ENCODE measurements at places on chromosomes 1 and 21. TPM values are rescaled to one million over a fixed set of nuclear protein-coding genes. Genes with fewer than 3 reads are reported as not detected.

ADAMTS4 gene
- 20.6 TPM for total RNA-seq

HPDL gene
- total RNA-seq, result 4.1 TPM

ILDR2 gene
- 0.92 TPM for total RNA-seq

PRDM16 gene
- total RNA-seq, result 32.2 TPM

GCSAML gene
- 0.14 TPM for total RNA-seq

DNASE2B gene
- total RNA-seq, result not detected

STRIP1 gene
- 262 TPM for total RNA-seq

SPRR2G gene
- not detected for total RNA-seq

NEGR1 gene
- 30.3 TPM for total RNA-seq

DCLRE1B gene
- total RNA-seq, result not detected

PRR9 gene
- not detected for total RNA-seq

GRCh38 chr1:173551699-173552098 is 51.2 kb downstream of the SLC9C2 start:
- H3K4me1 ChIP-seq, result no peaks in the 10 kb centered on the region
- no peak overlapping the region for H3K4me3 ChIP-seq
- H3K36me3 ChIP-seq, result no peaks in the 10 kb centered on the region
- H3K27ac ChIP-seq, result no peak overlapping the region
- DNase-seq, result no peak

- H3K4me3 ChIP-seq, result no peak overlapping the region
- H3K27me3 ChIP-seq, result no peaks in the 10 kb centered on the region
- no peaks in the 10 kb centered on the region for H3K36me3 ChIP-seq
- no peak for DNase-seq
- H3K27ac ChIP-seq, result no peak overlapping the region
These were observed 301.3 kb downstream of the SIPA1L2 start for GRCh38 chr1:232328486-232329102.

- H3K27me3 ChIP-seq, result no peaks in the 10 kb centered on the region
- no peaks in the 10 kb centered on the region for H3K36me3 ChIP-seq
- H3K4me1 ChIP-seq, result no peaks in the 10 kb centered on the region
- DNase-seq, result no peak
- no peak overlapping the region for H3K27ac ChIP-seq
- H3K4me3 ChIP-seq, result no peak overlapping the region
These were observed 58.9 kb downstream of the DIRAS3 start for GRCh38 chr1:67991546-67991945.

GRCh38 chr1:201754353-201754752 is 74.6 kb upstream of the IPO9 start:
- H3K4me1 ChIP-seq, result no peaks in the 10 kb centered on the region
- no peak overlapping the region for H3K27ac ChIP-seq
- no peaks in the 10 kb centered on the region for H3K27me3 ChIP-seq
- H3K4me3 ChIP-seq, result no peak overlapping the region
- no peak for DNase-seq

DNA sequence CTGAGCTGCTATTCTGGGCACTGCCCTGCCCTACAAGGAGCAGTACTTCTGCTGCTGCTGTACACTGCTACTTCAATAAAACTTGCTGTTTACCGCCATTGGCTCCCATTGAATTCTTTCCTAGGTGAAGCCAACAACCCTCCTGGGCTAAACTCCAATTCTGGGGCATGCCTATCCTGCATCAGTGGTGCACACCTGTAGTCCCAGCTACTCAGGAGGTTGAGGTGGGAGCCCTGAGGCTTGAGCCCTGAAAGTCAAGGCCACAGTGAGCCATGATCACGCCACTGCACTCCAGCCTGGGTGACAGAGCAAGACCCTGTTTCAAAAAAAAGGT is 21.2 kb downstream of the PDIK1L start:
- DNase-seq, result no peak
- H3K4me3 ChIP-seq, result no peak overlapping the region
- no peak overlapping the region for H3K27ac ChIP-seq
- peaks cover 7% of the 10 kb centered on the region for H3K4me1 ChIP-seq
- H3K27me3 ChIP-seq, result peaks cover 7% of the 10 kb centered on the region

GRCh38 chr1:39940980-39941871 is 13.7 kb upstream of the MFSD2A start:
- no peak for DNase-seq
- H3K27ac ChIP-seq, result no peak overlapping the region
- no peaks in the 10 kb centered on the region for H3K4me1 ChIP-seq
- H3K27me3 ChIP-seq, result peaks cover 9% of the 10 kb centered on the region
- no peaks in the 10 kb centered on the region for H3K36me3 ChIP-seq

DNA sequence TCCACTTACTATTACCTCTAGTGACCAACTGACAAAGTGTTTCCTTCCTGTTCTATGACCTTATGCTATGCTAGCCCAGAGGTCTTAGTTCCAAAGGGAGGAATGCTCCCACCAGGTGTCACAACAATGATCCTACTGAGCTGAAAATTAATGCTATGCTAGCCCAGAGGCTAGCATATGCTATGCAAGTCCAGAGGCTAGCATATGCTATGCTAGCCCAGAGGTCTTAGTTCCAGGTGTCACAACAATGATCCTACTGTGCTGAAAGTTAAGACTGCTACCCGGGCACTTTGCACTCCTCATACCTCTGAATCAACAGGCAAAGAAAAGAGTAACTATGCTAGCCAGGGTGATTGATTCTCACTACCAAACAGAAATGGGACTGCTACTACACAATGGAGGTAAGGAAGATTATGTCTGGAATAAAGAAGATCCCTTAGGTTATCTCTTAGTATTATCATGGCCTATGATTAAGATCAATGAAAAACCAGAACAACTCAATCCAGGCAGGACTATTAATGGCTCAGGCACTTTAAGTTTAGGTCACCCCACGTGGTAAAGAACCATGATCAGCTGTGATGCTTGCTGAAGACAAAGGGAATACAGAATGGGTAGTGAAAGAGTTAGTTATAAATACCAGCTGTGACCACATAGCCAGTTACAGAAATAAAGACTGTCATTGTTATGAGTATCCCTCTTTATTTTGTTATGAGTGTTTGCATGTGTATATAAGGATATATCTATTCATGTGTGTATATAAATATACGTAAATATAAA is 114.1 kb downstream of the CSMD2 start:
- H3K27ac ChIP-seq, result no peak overlapping the region
- no peaks in the 10 kb centered on the region for H3K36me3 ChIP-seq
- DNase-seq, result no peak

GRCh38 chr1:57109883-57110282 is 144.1 kb upstream of the C8B start:
- no peak overlapping the region for H3K4me3 ChIP-seq
- H3K36me3 ChIP-seq, result no peaks in the 10 kb centered on the region
- no peaks in the 10 kb centered on the region for H3K27me3 ChIP-seq
- no peaks in the 10 kb centered on the region for H3K4me1 ChIP-seq
- no peak for DNase-seq
- no peak overlapping the region for H3K27ac ChIP-seq

- no peak for DNase-seq
- no peaks in the 10 kb centered on the region for H3K27me3 ChIP-seq
- H3K4me3 ChIP-seq, result no peak overlapping the region
- no peak overlapping the region for H3K27ac ChIP-seq
- H3K4me1 ChIP-seq, result peaks cover 9% of the 10 kb centered on the region
These were observed 17.6 kb downstream of the GPR137B start for GRCh38 chr1:236159704-236160539.

GRCh38 chr1:7948960-7949359 is 8.3 kb upstream of the TNFRSF9 start:
- H3K27me3 ChIP-seq, result no peaks in the 10 kb centered on the region
- H3K36me3 ChIP-seq, result no peaks in the 10 kb centered on the region
- H3K4me3 ChIP-seq, result no peak overlapping the region
- DNase-seq, result no peak
- H3K4me1 ChIP-seq, result peaks cover 6% of the 10 kb centered on the region

DNA sequence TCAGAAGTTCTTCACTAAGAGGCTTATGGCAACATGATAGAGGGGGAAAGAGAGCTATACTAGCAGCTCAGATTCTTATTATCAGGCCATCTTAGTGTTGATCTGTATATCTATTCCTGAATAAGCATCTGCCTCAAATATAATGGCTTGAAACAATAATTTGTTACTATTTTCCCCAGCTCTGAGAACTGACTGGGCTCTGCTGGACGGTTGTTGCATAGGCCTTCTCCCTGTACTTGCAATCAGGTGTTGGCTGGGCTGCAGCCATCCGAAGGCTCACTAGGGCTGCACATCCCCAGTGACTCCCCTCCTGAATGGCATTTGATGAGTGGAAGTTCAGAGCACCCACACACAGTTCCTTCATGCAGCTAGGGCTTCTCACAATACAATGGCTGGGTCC is 116.0 kb downstream of the PROX1 start:
- no peak overlapping the region for H3K4me3 ChIP-seq
- H3K27ac ChIP-seq, result no peak overlapping the region
- H3K36me3 ChIP-seq, result no peaks in the 10 kb centered on the region
- peaks cover 11% of the 10 kb centered on the region for H3K4me1 ChIP-seq
- H3K27me3 ChIP-seq, result no peaks in the 10 kb centered on the region

DNA sequence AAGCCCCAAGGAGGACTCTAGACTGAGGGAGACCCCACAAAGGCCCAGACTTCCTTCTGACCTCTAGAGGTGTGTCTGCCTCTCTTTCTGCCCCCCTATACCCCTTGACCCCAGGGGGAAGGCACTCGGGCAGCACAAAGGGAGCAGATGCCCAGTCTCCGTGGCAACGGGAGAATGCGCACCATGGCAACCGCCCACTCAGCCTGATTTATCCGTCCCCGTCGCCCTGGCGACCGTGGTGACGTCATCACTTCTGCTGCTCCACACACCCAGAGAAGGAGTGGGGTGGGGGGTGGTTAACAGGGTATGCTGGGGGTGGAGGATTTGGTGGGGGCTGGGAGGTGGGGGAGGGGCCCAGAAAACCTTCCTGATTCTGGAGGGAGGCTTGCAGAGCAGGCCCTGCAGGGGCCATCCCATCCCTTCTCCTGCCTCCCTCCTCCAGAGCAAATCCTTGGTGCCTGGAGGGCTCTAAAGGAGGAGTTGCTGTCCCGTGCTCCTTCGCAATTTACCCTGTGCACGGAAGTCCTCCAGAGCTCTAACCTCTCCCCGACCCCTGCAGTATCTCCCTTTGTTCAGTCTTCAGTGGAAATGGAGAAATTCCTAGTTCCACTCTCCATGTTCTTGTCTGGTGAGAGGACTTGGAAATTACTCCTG is 6.3 kb downstream of the CELF3 start:
- DNase-seq, result peak; percentile 88
- no peaks in the 10 kb centered on the region for H3K36me3 ChIP-seq
- H3K4me3 ChIP-seq, result no peak overlapping the region

DNA sequence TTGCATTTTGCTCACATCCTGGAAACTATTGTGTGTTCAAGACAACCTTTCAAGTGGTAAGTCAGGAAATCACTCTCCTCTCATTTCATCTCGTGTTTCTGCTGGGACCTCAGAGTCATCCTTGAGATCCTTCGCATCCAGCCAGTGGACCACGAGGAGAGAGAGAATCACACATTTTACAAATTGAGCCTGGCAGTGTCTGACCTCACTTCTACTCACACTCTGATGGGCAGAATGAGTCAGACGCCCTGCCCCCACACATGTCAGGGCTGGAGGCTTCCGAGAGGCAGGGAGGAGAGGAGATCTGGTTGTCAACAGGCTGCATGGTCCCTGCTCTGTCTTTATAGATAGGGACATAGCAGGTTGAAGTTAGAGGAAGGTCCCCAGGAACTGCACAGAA is 509.7 kb downstream of the AJAP1 start:
- no peaks in the 10 kb centered on the region for H3K4me1 ChIP-seq
- DNase-seq, result no peak
- no peak overlapping the region for H3K27ac ChIP-seq
- no peak overlapping the region for H3K4me3 ChIP-seq

GRCh38 chr1:41444785-41445184 is 39.7 kb downstream of the EDN2 start:
- no peaks in the 10 kb centered on the region for H3K27me3 ChIP-seq
- no peak for DNase-seq
- H3K36me3 ChIP-seq, result no peaks in the 10 kb centered on the region
- H3K4me1 ChIP-seq, result no peaks in the 10 kb centered on the region

DNA sequence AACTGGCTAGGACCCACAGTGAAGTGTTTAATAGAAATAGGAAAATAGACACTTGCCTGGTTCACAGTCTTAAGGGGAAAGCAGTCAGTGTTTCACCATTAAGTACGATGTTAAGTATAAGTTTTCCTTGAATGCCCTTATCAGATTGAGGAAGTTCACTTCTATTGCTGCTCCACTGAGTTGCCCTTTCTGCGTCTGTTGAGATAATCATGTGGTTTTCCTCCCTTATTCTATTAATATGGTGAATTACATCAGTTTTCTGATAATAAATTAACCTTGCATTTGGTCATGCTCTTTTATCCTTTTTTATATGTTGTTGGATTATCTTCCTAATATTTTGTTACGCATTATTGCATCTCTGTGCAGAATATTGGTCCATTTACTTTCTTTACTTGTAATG is 21.4 kb downstream of the UTS2 start:
- H3K36me3 ChIP-seq, result peaks cover 16% of the 10 kb centered on the region
- peaks cover 19% of the 10 kb centered on the region for H3K4me1 ChIP-seq
- H3K4me3 ChIP-seq, result no peak overlapping the region
- peak; percentile 4 for DNase-seq

- H3K27ac ChIP-seq, result no peak overlapping the region
- H3K4me3 ChIP-seq, result no peak overlapping the region
These were observed 36.4 kb upstream of the MAP10 start for GRCh38 chr1:232768793-232769192.

DNA sequence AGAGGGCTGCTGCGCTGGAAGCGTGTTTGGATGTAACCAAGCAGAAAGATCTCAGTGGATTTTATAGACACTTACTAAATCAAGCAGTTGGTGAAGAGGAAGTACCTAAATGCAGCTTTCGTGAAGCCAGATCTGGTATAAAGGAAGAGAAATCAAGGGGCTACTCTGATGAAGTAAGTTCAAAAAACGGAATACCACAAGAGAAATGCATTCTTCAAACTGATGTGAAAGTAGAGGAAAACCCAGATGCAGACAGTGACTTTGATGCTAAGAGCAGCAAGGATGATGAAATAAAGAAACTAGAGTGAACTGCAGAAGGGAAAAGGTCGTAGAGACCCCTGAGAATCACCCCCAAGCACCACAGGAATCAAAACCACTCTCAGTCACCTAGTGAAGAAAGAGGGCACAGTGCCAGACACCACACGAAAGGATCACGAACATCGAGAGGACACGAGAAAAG is 40.8 kb upstream of the NEXN start:
- H3K4me3 ChIP-seq, result no peak overlapping the region
- H3K4me1 ChIP-seq, result no peaks in the 10 kb centered on the region
- no peak overlapping the region for H3K27ac ChIP-seq
- DNase-seq, result no peak
- H3K36me3 ChIP-seq, result peaks cover 6% of the 10 kb centered on the region

DNA sequence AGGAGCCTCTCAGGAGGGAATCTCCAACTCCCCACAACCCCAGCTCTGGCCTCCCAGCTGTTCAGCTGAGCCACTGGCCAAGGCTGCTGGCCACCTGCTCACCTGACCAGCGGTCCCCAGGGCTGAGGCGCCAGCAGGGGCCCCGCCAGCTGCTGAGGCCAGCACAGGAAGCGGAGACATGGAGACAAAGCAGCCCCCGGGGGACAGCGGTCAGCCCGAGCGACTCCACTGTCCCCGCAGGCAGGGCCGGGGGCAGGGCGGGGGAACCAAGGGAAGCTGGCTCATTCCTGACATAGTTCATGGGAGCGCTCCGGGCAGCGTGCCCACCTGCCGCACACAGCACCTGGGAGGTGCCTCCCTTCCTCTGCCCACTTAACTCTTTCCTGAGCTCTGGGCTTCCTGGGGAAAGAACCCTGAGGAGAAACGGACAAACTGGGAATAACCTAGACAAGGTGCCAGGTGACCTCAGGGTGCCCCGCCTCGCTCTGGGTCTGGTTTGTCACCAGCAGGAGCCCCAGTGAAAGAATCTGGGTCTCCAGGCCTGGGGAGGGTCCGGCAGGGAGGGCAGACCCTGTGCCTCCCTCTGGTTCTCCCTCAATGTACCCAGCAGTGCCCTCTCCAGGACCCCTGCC is 10.7 kb downstream of the EPHA2 start:
- H3K36me3 ChIP-seq, result peaks cover 39% of the 10 kb centered on the region
- peak overlapping the region; percentile 92 for H3K27ac ChIP-seq
- H3K4me3 ChIP-seq, result peak overlapping the region; percentile 29
- H3K27me3 ChIP-seq, result no peaks in the 10 kb centered on the region
